Activated T-helper 2 cell treated with anti-CD3 and anti-CD28 coated beads, Interferon-gamma antibody, Interleukin-2, Interleukin-4, amounts not matched to agents 10 μg/mL and 5 μg/mL and 100 μg/mL, durations not matched to agents 14 hours and 24 hours and 36 hours (primary cell): ENCODE measurements at places on chromosomes 16 and 17.

DNA sequence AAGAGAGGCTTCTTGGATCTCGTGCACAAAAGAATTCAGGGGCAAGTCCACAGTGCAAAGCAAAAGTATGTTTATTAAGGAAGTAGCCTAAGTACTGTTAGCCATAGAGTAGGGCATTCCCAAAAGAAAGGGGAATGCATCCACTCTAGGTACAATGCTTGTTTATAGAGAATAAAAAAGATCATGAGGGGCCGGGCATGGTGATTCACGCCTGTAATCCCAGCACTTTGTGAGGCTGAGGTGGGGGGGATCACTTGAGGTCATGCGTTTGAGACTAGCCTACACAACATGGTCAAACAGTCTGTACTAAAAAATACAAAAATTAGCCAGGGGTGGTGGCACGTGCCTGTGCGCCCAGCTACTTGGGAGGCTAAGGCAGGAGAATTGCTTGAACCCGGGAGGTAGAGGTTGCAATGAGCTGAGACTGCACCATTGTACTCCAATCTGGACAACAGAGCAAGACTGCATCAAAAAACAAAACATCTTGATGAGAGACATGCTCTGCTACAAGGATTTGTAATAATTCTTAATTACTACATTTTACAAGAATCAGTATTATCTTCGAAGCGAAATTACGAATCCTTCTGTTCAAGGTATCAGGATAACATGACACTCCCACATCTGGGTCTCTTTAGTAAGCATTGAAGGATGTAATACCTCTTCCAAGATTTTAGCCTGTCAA, 191.6 kb downstream of the CPPED1 start:
- no peak for DNase-seq

GRCh38 chr17:62892061-62892675, 73.9 kb upstream of the TANC2 start:
- no peak for DNase-seq

- no peak for DNase-seq
Measured at GRCh38 chr17:30318155-30318554, 15.7 kb downstream of the TMIGD1 start.

DNA sequence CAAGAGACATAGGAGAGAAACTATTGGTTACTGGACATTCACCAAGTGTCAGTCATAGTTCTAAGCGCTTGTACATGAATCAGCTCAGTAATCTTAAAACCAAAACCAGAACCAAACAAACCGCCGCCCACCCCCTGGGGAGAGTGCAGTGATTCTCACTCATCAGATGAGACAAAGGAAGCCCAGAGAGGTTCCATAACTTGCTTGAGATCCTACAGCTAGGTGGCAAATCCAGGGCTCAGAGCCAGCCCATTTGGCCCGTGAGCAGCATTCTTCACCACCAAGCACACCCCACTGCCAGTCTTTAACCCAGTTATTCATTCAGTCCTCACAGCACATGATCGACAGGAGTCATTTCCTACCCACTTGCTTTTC, 37.2 kb upstream of the RGS9 start:
- peak; percentile 62 for DNase-seq

- DNase-seq, result no peak
Measured at GRCh38 chr17:41655611-41656111, 31.3 kb upstream of the KRT17 start.

DNA sequence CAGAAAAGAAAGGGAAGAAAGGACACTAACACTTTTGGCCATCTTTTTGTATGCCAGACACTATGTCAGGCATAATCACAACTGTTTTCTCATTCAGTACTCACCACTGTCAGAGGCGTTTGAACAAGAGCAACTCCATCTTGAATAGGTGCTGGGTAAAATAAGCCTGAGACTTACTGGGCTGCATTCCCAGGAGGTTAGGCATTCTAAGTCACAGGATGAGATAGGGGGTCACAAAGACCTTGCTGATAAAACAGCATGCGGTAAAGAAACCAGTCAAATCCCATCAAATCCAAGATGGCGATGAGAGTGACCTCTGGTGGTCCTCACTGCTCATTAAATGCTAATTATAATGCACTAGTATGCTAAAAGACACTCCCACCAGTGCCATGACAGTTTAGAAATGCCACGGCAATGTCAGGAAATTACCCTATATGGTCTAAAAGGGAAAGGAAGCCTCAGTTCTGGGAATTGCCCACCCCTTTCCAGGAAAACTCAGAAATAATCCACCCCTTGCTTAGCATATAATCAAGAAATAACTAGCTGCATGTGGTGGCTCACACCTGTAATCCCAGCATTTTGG, 14.9 kb upstream of the LYRM9 start:
- DNase-seq, result no peak
